Activated CD4-positive, alpha-beta T cell treated with anti-CD3 and anti-CD28 coated beads, Interleukin-2, amount 50 U/mL, for 16 hours (primary cell): ENCODE measurements at places on chromosomes 13 and 19.

- no peak for DNase-seq
Measured at GRCh38 chr13:79380997-79381396, 25.1 kb downstream of the RBM26 start.

GRCh38 chr19:33382006-33382405 is 8.5 kb downstream of the CEBPG start:
- no peak for DNase-seq

- no peak for DNase-seq
Measured at GRCh38 chr19:49889038-49889686, 7.5 kb downstream of the IL4I1 start.

DNA sequence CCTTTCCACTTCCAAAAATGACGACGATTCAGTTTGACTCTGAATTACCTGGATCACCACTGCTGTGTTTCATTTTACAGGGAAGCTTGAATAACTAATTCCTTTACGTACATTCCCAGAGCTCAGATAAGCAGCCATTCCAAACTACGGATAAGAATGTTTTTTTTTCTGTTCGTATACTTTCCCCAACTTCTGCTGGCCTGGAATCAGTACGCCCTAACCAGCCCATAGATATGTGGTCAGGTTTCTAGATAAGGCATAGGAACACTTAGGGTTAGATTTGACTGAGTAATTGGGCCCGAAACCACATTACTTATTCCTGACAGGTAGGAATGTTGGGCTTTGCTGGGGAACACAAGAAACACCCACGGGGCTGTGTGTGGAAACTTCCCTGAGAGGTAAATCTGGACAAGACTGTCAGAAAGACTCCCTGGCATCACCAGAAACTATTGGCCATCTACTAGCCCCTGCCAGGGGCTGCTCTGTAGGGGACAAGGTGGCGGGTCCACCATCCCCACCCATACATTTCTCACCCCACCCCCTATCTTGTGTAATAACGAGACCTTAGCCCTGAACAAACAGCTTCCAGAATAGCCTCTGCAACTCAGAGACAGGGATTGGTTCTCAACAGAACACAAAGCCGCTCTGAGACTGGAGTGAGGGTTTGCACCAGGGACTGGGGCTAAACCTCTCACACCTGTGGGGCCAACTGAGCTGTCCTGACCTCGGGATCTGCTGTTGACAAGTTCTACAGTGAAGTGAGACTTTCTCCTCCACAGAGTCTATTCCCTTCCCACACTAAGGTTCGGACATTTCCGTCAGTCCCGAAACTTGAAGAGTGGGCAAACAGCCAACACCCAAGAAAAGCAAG is 15.6 kb downstream of the RHPN2 start:
- no peak for DNase-seq

- peak; percentile 1 for DNase-seq
Measured at GRCh38 chr19:19997656-19998268, 41.5 kb downstream of the ZNF682 start.

GRCh38 chr13:41458761-41459431 is 1.5 kb downstream of the RGCC start:
- DNase-seq, result peak; percentile 79

DNA sequence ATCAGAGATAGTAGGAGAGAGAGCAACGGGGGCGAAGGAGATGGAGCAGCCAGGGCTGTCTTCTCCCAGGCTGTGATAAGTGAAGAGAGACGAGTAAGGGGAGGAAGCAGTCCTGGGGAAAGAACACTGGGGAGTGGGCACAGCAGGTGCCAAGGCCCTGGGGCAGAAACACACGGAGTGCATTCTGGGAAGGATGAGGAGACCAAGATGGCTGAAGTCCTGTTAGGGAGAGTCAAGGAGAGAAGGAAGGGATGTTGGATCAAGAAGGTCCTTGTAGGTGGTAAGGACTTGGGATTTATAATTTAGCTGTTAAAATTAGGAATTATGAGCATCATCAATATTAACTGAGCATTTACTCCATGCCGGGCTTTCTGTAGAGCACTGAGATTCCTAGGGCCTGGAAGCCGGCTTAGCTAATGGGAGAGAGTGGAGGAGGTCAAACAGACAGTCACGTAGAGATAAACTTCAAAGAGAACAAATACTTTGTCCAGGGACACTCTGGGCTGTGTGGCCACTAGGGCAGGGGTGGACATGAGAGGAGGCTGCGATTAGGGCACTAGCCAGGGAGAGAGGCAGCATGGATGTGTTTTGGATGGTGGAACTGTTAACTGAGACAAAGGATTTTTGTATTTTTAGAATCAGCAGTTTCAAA is 134.2 kb upstream of the PEG3 start:
- no peak for DNase-seq

- DNase-seq, result no peak
Measured at GRCh38 chr13:107025991-107026390, 458.1 kb upstream of the ARGLU1 start.

DNA sequence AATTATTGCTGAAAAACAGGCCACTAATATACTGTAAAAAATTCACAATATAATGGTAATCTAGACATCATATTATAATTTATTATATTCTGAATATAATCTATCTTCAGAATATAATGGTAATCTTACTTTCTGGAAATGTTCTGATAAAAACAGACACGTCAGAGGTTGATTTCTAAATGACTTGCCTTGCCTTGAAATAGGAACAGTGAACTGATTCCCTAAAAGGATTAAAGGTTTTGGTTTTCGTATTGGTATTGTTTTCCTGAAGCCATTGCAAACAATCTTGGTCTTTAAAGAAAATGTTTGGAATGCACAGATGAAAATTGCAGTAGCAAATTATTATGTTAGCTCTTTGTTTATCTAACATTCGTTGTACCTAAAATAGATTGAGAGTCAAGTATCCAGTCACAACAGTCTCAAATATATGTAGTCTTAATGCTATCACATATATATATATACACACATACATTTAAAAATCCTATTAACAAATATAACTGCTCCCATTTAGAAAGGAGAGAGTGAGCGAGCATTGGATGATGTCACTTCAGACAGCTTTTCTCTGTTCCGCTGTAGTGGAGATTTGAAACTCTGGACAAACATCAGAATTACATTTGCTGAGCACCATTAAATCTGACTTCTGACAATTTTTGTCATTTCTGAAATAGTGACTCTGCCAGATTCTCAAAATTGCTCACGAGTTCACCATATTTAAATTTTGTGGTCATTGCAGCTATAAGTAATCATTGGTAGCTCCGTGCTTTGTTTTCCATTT is 1.7 kb downstream of the ITM2B start:
- peak; percentile 76 for DNase-seq

GRCh38 chr19:51760697-51761356 is at the start of gene FPR2:
Gene FPR2 (plus strand): TSS chr19:51761180. CDS start chr19:51768659, 7,479 bp downstream.
- DNase-seq, result no peak

- DNase-seq, result no peak
Measured at GRCh38 chr13:84934911-84935310, 864.3 kb downstream of the SLITRK6 start.

- DNase-seq, result no peak
Measured at GRCh38 chr13:99125326-99125915, 75.2 kb upstream of the UBAC2 start.

GRCh38 chr19:13861392-13861713 is 15.6 kb upstream of the NANOS3 start:
- DNase-seq, result no peak

DNA sequence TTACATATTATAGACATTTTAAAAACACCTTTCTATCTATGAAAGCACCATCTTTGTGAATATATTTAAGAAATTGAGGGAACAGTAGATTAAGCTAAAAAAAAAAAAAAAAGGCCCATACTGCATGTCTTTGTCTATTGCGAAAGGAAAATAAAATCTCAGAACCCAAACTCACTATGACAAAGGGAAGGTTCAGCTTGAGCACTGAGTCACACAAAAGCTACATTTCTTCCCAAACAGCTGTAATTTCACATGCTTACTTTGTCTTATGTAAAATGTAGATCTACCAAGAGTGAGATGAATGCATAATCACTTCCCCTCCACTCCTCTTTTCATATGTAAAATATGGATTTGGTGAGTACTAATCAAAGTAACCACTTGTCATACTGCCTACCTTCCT is 640.1 kb upstream of the KLF12 start:
- DNase-seq, result no peak

DNA sequence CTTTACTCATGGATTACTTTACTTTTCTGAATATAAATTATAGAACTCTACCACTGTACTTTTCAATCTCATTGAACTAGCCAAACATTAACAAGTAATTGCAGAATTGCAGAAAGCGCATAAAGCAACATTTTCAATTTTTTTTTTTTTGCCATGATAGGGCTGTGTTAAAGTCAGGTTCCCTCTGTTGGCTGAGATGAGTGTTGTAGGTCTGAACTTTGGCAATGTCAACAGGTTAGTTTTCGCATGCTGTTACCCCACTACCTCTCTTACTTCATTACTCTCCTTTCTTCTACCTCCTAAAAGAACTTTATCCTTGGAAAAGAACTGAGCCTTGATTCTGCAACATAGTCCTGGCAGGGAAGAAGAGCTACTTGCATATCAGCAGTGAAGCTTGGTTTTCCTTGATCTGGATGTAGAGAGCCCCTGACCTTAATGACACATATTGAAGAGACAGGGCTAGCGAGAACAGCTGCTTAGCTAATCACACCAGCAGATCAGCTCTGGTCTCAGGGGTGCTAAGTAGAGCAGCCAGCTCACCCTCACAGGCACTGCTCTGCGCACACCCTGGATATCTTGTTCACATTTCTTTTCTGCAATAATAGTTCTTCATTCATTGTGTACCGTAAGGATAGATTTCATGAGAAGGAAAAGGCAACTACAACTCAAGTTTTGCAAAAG is 119.5 kb downstream of the FLT1 start:
- no peak for DNase-seq

GRCh38 chr13:52141299-52141698 is 12.4 kb upstream of the NEK5 start:
- DNase-seq, result no peak

GRCh38 chr13:50635504-50635903 is 208.0 kb downstream of the DLEU7 start:
- no peak for DNase-seq

GRCh38 chr13:73934215-73934641 is 200.0 kb downstream of the KLF12 start:
- no peak for DNase-seq

DNA sequence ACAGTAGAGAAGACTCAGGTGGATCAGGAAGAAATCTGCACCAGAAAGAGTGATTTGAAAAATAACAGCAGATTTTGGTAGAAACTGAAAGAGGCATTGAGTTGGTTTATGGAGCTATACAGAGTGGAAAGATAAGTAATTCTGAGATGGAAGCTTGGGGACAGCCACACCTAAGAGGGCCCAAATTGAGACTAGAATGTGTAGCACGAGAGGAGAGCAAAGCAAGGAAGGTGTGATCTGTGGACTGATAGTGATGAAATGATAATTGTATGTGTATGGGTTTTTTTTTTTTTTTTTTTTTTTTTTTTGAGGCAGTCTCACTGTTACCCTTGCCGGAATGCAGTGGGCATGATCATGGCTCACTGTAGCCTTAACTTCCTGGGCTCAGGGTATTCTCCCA is 16.3 kb downstream of the SAE1 start:
- no peak for DNase-seq

- DNase-seq, result no peak
Measured at GRCh38 chr19:31066385-31066784, 282.9 kb downstream of the TSHZ3 start.

- no peak for DNase-seq
Measured at GRCh38 chr19:30209617-30210600, 162.3 kb upstream of the ZNF536 start.
